ENCODE measurements at places on chromosomes 4 and X.

DNA sequence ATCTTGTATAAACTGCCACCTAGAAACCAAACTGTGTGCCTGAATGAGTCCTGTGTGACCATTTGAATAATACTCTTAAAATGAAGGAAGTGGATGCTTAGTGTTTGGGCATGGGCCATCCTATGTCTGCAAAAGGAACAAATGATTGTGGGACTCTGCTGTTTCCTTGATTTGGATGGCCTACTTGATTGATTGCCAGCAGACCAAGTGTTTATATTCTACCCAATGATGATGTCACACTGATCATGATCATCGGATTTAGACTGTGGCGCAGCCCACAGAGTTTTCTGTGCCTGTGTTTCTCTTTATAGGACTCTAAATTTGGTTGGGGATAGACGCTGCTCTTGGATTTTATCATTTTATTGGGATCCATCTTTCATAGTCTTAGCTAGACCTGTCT is 4.4 kb downstream of the SEPTIN11 start:
- no peak for DNase-seq

DNA sequence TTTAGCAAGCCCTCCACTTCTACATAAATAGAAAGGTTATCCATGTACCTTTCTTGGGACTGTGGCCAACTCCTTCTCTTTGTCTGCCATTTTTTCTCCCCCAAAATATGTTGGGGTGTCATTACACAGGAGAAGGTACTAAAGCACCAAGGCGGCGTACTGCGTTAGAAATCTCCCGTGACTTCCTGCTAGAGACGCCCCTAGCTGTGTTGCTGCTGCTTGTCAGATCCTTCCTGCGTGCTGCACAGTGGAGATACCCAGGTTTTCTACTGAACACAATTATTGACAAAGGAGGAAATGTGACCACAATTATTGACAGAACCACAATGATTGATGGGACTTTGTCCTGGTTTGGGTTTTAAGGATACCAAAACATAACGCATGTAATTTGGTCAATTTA is 97.7 kb downstream of the EFHC2 start:
- no peak for DNase-seq

- DNase-seq: no peak
These were observed 635 bp upstream of the PHF8 start for GRCh38 chrX:54044877-54045338.

- DNase-seq: no peak
These were observed 6.5 kb upstream of the ACOT9 start for GRCh38 chrX:23749576-23749975.

DNA sequence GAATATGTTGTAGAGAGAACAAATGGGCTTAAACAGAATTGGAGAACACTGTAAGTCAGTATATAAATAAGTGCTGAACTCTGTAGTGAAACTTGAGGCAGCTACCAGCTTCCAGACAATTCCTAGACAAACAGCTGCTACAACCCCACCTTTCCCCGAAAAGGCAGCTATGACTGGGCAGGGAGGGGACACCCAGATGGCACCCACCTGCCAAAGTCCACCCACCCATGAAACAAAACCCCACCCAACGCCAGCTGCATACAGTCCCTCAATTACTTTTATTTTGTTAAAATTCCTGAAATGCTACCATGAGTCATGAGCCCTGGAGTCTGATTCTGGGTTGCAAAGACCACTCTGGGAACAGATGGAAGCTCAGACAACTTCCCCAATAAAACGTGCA is 24.4 kb downstream of the RELL1 start:
- peak; percentile 72 for DNase-seq

- no peak for DNase-seq
These were observed 2.0 kb upstream of the THAP9 start for GRCh38 chr4:82898322-82899243.

GRCh38 chrX:103329991-103330390 is at the start of gene TCEAL7:
TSS of gene TCEAL7 (plus strand) at chrX:103330239. CDS start at chrX:103331404, 1,165 bp downstream.
- DNase-seq: peak; percentile 69

- DNase-seq: no peak
These were observed 556 bp upstream of the SLC25A43 start for GRCh38 chrX:119398587-119398973.

- DNase-seq: no peak
These were observed 189.1 kb downstream of the NDST4 start for GRCh38 chr4:114924311-114924710.

GRCh38 chrX:118579417-118579816 is 83.8 kb downstream of the DOCK11 start:
- DNase-seq: no peak

DNA sequence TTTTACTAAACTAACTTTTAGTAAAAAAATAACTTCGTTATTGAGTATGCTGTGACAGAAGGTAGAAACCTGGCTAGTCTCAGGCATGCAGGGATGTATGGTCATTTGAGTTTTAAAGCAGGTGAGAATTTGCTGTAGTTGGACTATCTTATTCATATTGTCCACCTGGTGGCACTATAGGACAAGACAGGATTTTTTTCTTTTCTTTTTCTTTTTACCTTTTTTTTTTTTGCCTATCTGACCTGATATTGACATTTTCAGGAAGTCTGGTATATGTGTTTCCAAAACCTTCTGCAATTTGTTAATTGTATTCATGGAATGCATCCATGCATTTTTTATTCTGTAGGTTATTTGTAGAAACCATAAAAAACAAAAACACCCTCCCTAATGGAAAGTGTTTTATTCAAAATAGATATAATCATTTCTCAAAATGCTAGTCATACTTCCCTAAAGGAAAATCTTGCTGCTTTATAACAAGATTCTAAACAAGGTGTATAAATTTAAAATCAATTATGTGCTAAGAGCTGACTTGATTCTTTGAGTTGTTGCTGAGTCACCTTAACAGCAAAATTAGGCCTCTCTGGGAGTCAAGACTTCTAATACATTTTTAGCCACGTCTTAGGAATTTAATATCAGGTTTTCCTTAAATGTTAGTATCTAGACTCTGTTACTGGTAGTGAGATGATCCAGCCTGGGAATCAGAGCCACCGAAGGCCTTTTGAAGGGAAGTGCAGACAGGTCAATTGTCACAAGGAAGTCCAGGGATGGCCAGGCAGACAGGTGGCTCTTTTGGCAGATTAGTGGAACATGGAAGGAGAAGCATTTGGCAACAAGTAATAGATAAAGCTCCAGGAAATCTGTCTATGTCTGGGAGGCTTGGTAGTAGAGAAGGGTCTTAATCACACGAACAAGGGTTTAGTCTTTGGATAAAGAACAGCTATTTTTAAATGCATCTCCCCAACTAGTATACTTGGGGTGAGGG is 201.3 kb upstream of the GNPDA2 start:
- DNase-seq: no peak

- no peak for DNase-seq
These were observed 47.9 kb upstream of the GPR78 start for GRCh38 chr4:8532245-8532781.

- DNase-seq: no peak
These were observed 515.6 kb upstream of the GNPDA2 start for GRCh38 chr4:45241976-45242375.

- no peak for DNase-seq
These were observed 166.8 kb downstream of the COL4A6 start for GRCh38 chrX:108271397-108271787.

DNA sequence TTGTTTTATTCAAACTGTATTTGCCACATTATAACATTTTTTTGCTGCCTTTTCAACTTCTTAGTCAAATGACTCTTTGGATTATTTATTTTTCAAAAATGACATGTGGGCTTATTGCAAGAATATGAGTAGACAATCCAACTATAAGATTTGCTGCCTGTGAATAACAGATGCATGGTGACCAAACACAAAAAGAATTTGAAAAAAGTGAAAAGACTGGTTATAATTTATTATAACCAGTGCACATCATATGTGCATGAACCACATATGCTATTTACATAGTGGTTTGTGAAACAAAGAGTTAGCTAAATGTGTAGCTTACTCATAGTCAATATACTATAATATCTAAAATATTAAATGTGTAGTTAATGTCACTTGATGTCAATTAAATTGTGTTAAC is 2086.8 kb downstream of the ARAP2 start:
- DNase-seq: no peak

DNA sequence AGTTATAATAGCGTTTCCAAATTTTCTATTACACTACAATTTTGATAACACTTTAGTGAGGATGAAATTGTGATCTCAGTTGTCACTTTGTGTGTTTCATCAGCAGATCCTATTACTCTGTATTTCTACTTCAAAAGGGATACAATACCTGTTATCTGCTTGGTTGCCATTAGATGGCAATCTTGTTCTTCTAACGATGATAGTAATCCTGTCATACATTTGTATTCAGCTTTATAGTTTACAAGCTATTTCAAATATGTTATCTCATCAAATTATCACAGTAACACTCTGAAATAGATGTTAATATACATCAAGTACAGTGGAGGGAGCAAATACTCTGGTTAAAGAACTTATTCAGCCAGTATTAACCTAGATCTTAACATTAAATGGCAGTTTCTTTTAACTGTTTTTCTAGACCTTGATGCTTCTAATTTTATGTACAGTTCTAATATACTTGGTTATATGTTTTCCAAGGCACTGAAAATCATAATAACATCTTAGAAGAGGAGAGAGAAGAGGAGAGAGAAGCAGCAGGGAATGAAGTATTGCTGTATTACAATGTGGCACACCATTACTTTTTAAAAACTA is 292.0 kb downstream of the CCSER1 start:
- DNase-seq: no peak

- no peak for DNase-seq
These were observed 187.1 kb downstream of the BCOR start for GRCh38 chrX:39910651-39911050.

- DNase-seq: no peak
These were observed 66.1 kb downstream of the DNAAF6 start for GRCh38 chrX:107272431-107272921.

GRCh38 chr4:119676101-119676500 is 47.5 kb upstream of the PDE5A start:
- no peak for DNase-seq
